COLO829 (cell line): ENCODE measurements at places on chromosomes 3 and 15.

- DNase-seq = no peak
These were observed 47.8 kb downstream of the SLC41A3 start for GRCh38 chr3:126036056-126036549.

- DNase-seq = no peak
These were observed 83.0 kb downstream of the PDCD6IP start for GRCh38 chr3:33881156-33882064.

GRCh38 chr3:87924485-87924884, 134.3 kb downstream of the CGGBP1 start:
- DNase-seq = no peak

DNA sequence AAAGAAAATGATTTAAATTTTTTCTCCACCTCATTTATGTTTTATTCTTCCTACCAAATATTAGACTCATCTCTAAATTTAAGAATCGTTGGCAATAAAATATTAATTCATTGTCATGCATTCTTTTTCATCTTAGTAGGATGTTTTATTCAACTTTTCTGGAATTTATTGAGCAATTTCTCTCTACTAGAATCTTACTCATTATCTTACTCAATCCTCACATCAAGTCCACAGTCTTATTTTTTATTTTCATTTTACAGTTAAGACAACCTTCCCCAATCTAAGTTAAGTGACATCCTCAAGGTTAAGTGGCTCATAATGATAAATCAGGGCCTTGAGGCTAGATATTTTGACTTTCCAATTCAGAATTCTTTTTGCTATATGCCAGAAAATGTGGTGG, 15.9 kb upstream of the ALDH1A2 start:
- no peak for DNase-seq

GRCh38 chr15:66834881-66835878, 133.1 kb downstream of the SMAD6 start:
- DNase-seq = no peak

GRCh38 chr3:32374788-32375595, 16.7 kb upstream of the CMTM7 start:
- DNase-seq = peak; percentile 66

GRCh38 chr3:117622171-117622841, 912.7 kb downstream of the TUSC7 start:
- DNase-seq = peak; percentile 48

- no peak for DNase-seq
These were observed at the start of gene ADGRG7 for GRCh38 chr3:100609305-100609704. TSS of gene ADGRG7 (plus strand) at chr3:100609601. CDS start at chr3:100609857, 256 bp downstream.

- DNase-seq = no peak
These were observed 84.7 kb downstream of the SQOR start for GRCh38 chr15:45719490-45719889.

- DNase-seq = no peak
These were observed 158.9 kb downstream of the IGF1R start for GRCh38 chr15:98807262-98807661.

DNA sequence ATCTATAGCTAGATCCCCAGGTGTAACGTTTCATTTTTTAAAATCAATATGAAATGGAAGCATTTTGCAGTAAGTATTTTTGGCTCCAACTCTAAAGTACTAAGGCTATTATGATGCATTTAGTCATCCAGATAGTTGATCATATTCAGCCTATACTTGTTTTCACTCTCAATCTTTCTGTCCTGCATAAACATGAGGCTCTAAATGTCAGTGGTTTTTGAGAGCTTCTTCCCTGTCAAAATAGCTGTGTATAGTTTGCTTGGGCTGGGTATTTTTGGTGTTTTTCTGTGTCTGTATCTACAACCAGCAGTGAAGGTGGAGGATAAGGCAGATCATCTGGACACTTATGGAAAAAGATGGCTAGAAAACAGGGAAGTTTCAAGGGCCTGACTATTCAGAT, 128.0 kb downstream of the LRRN1 start:
- DNase-seq = no peak

GRCh38 chr3:167302678-167303077, 77.4 kb downstream of the ZBBX start:
- no peak for DNase-seq
